ENCODE measurements at places on chromosomes 3 and 15.

DNA sequence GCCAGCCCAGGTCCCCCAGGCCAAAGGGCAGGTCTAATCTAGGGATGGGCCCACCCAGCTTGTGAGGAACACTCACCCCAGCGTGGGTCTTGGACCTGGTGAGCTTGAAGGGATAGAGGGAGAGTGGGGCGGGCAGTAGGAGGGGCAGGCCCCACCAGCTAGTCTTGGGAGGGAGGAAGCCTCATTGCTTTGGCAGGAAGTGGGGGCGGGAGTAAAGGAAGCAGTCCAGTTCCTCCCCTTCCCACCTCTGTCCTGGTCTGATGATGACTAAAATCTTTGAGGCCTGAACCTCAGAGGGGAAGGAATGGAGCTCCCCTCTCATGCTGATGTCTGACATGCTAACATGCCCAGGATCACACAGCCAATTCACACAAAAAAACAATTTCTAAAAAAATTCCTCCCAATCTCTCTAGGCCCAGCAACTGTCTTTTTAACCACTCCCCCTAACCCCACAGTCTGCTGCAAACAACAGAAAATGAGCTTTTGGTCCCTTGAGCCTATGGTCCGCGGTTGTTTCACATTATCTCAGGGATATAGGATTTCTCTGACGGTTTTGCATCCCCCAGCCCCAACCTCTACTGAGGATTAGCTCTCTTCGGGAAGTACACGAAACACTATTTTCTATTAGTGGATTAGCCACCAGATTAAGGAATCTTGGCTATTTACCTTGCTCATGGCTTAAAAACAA is 30.7 kb upstream of the DUSP7 start:
- DNase-seq: no peak

- no peak for DNase-seq
These were observed 25.9 kb downstream of the RNF111 start for GRCh38 chr15:59013246-59013873.

GRCh38 chr3:177673112-177673914 is 476.0 kb upstream of the TBL1XR1 start:
- DNase-seq: no peak

DNA sequence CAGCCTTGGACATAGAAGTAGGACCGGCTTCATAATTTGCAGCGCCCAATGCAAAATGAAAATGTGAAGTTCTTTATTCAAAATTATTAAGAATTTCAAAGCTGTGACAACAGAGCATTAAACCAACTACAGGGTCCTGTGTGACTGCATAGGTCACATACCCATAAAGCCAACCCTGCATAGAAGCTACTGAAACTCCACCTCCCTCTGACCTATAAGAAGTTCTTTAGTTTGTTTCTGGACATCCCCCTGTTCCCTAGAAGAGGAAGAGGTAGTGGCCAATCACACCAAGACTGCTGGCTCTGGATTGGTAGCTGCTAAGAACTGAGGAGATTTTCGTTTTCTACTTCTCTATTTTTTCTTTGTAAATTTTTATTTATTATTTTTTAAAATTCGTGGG is 9.0 kb upstream of the SELENOT start:
- DNase-seq: no peak

DNA sequence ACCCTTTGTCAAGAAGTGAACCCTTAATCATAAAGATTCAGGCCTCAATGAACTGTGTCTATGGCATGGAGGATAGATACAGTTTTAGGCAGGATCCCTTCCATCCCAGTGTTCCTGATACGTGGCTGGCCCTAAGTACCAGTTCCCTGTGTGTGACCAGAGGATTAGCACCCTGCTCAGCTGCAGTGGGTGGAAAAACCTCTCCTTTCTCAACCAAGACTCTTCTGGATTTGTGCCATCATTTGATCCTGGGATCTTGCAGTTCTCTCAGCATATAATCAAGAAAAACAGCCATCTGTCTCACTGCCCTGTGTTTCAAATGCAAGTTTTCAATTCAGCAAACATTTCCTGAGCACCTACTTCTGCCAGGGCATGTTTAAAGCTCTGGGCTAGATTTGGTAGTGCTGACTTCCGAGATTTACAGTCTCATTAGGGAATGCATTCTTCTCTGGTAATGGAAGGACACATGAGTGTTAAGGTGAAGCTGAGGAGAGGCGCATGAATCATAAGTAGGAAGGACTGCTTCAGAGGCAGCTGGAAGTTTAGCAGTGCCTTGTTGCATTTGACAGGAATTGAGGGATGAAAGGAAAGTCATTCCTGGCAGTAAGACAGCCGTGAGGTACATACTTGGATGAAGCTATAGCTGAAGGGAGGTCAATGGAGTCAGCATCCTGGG is 388.3 kb downstream of the MFSD1 start:
- DNase-seq: no peak

DNA sequence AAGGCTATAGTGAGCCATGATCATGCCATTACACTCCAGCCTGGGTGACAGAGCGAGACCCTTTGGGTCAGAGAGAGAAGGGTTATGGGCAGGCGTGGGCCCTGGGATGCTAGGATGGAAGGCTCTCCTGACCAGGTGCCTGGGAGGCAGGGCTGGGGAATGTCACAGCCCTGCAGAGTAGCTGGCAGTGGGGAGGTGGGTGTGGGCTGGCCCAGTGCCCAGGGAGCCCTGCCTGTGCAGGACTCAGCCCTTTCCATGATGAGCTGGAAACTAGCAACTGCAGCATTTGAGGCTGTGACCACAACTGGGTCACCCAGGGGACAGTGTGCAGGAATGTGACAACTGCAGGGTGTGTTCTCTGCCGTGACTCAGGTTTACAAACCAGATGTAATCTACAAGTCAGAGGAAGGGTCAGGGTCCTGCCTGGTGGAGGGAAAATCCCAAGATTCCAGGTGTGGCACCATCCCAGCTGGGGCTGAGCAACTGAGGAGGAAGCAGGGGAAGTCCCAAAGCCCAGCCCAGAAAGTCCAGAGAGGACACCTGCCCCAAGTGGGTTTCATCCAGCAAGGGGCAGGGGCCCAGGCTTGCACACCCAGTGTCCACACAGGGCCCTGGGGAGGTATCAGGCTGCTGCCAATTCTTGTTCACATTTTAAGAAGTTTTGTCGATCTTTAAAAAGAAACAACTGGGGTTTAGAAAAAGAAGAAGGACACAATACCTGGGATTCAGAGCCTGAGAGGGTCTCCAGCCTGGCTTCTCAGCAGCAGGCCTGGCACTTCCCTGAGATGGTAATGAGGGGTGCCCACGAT is 45.5 kb downstream of the SLC28A1 start:
- no peak for DNase-seq

DNA sequence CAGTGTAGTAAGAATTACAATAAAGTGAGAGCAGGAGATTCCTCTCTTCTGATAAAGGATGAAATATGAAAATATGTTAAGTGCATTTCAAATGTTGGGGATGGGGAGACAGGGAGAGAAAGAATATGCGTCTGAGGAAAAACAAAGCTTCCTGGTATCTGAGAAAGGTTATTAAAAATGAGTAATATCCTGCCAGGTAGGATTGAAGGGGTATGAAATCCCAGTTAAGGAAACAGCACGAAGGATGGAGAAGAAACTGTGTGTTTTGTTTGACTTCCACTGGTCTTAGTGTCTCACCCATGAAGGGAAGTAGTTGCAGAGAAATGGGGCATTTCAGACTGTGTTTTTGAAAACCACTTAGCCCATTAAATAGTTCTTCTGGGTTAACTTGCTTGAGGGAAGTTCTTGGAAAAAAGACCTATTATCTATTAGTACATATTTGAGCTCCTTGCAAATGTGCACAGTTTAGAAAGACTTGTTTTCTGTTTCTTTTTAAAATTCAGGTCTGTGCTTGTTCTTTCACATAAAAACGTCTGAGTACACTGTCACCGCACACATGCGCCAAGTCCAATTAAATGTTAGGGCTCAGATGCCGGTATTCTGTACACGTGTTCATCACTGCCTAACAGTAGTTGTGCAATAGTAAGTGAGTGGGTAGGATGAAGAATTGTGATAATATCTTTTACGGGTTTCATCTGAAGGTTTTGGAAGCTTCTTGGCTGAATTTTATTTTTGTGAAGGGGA is 196.1 kb upstream of the P2RY1 start:
- no peak for DNase-seq

DNA sequence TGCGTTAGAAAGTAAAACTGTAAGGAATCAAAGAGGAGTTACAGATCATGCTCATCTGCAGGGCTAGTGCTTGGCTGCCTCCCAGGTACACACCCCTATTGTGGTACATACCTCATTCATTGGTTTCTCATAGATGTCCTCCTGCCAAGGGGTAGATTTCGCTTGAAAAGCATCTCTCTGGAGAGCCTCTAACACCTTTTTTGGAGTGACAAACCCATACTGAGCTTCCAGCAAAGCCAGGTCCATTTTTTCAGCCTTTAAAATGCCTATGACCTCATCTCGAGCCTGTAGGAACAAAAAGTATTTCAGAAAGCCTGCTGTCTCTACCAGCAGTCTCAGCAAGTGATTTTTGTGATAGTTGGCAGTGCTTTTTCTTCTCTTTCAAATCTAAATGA is 112.1 kb downstream of the CMSS1 start:
- DNase-seq: peak; percentile 25

DNA sequence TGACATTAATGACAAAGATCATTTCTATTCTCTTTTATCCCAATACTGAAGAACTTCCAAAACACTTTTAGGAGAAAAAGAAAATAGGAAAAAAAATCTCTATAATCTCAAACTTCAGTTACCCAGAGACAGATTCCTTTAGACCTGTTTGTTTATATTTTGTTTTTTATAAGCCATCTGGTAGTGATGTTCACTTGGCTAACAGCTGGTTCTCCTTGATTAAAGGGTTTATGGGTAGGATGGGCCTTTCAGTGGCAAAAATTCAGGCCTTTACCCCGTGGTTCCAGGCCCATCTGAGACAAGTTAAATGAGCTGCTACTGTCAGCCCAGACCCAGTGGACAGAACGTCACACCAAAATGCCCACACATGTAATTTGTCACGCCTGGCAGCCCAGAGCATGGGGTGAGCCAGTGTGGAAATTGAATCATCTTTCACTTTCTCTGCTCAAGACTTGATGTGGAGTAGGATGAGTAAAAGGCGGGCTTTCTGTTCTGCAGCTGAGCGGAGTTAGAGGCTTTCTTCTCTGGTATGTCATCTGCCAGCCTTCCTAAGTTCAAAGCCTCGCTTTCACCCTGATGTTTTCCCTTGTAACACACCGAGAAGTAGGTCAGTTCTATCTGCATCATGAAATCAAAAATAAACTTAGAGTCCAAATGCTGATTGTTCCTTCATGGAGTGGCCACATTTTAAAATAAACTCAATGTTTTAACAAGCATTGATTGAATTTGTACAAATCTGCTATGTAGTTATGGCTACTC is 62.5 kb upstream of the SKOR1 start:
- no peak for DNase-seq

GRCh38 chr15:65233696-65234095 is 22.4 kb upstream of the CILP start:
- no peak for DNase-seq

DNA sequence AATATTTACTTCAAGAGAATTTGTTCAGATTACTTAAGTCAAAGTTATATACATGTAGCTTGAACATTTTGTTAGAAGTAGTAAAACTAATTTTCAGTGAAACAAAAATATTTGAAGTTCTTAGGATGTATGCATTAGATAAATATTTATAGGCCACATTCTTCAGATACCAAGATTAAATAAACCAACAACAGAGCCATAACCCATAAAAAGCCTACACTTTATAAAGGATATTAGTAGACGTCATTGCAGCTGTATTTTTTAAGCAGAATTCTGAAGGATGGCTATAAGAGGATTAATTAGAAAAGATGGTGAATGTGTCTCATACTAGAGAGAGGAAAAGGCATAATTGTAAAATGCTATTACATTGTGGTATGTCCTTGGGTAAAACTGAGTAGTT is 449.7 kb upstream of the ALCAM start:
- DNase-seq: no peak

GRCh38 chr3:22236490-22237270 is 485.7 kb upstream of the ZNF385D start:
- DNase-seq: no peak

DNA sequence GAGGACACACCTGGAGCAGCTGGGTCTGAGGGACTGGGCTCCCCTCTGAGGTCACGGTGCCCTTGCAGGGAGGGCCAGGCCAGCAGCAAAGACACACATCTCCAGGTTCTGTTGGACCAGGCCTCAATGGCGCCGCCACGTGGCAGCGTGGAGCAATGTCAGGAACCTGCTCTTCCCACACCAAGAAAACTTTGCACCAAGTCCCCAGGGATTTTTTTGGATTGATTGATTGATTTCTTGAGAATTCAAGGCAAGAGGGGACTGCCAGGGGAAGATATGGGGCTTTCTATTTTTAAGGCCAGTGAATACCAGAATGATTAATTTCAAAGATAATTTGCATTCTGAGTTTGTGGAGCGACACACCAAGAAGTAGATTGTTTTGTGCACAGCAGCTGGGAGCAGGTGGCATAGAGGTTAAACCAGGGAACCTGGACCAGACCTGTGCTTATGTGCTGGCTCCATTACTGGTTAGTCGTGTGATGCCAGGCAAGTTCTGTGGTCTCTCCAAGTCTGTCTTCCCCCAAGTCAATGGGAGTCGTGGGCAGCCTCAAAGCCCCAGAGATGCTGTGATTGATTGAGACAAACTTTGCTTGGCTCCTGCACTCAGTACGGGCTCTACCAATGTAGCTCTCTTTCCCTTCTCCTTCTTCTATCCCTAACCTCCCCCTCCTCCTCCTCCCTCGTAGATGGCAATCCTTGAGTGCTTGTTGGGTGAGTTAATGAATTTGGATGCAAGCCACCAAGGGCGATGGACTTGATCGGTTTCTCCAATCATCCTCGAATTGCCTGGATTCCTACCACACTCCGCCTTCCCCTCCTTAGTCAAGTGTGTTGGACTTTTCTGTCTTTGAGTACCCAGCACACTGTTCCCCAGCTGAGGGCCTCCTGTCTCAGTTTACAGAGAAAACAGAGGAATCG is 96.2 kb upstream of the TRPM1 start:
- DNase-seq: no peak

- no peak for DNase-seq
These were observed 97.4 kb upstream of the HACD2 start for GRCh38 chr3:123682302-123682701.

- no peak for DNase-seq
These were observed 47.2 kb upstream of the SECISBP2L start for GRCh38 chr15:49093252-49094105.

GRCh38 chr3:115186351-115187148 is 39.5 kb upstream of the ZBTB20 start:
- DNase-seq: no peak

GRCh38 chr15:69031013-69032001 is 16.8 kb downstream of the NOX5 start:
- no peak for DNase-seq

DNA sequence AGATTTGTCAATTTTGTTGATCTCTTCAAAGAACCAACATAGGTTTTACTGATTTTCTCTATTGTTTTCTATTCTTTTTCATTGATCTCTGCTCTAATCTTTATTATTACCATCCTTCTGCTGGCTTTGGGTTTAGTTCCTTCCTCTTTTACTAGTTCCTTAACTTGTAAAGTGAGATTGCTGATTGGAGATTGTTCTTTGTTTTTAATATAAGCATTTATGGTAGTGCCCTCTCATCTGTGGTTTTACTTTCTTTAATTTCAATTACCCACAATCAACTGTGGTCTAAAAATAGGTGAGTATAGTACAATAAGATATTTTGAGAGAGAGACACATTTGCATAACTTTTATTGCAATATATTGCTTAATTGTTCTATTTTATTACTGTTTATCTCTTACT is 13.2 kb upstream of the CLRN1 start:
- DNase-seq: no peak

- DNase-seq: no peak
These were observed 389 bp downstream of the APEH start for GRCh38 chr3:49674497-49674983.
